ENCODE measurements at places on chromosomes 4 and X.

GRCh38 chr4:107931775-107932321, 499 bp downstream of the CYP2U1 start:
- DNase-seq: peak; percentile 52

DNA sequence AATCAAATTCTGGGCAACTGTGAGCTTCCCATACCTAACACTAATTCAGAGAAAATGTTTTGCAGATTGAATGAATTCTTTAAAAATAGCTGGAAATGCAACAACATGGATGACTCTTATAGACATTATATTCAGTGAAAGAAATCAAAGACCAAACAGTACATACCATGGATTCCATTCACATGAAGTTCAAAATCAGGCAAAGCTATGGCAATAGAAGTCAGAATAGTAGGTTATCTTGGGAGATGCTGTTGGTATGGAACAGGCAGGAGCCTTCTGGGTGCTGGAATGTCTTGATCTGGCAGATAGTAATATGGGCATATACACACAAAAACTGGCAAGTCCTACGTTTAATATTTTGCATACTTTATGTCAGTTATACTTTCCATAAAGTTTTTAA, 25.5 kb upstream of the CBLL2 start:
- no peak for DNase-seq

GRCh38 chrX:118115953-118116712, 477 bp downstream of the KLHL13 start:
- DNase-seq: peak; percentile 27

DNA sequence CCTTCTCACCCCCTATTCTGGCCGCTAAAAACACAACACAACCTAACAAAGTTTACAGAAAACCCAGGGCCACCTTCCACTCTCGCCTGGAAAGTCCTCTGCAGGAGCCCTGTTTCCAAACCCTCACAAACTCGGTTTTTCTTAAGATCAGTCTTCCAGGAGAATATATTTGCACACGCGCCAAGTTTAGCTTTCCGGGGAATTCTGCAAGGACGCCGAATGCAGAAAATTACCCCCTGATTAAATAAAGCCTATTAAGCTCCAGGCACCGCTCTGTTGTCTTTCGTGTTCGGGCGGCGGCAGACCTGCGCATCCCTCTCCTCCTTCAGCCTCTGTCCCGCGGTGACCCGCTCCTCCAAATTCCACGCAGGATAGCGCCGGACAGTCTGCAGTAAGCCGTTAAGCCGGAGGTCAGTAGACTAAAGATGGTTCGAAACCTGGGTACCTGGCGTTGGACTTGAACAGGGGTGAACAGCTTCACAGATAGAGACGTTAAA, 5.0 kb downstream of the MSX1 start:
- DNase-seq: no peak

DNA sequence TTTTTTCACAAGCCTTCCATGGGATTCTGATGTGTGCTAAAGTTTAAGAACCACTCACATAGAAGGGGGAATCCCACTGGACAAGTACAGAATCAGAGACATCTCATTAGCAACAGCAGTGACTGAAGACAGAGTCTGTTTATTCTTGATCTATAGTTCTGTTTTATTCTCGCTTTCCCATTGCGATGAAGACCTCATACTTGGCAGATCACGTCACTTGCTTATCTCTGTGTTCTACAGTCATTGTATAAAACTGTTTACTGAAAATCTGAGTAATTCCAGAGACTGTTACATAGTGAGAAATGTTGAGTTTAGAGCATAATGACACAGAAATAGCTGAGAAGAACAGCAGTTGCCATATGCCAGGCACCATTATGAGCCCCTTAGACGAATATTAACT, 185.5 kb downstream of the PTTG2 start:
- no peak for DNase-seq

DNA sequence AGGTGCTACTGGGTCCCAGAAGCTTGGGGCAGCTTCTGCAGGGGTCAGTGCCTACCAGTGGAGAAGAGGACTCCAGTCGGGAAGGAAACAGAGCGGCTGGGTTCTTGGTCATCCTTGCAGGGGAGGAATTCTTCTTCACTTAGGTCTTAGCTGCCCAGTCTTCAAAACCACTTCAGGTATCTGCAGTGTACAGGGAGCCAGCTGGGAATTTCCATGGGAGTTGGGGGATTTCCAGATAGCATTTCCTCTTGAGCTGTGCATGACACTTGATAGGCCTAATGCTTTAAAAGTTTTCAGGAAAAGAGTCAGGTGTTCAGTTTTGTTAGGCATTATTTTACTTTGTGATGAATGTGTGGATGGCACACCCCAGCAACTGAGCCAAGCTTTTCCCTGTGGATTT, 58.1 kb upstream of the ENPP6 start:
- no peak for DNase-seq

All from lower lobe of right lung (tissue), 2 donors.